ENCODE measurements at places on chromosomes 2 and 18.

DNA sequence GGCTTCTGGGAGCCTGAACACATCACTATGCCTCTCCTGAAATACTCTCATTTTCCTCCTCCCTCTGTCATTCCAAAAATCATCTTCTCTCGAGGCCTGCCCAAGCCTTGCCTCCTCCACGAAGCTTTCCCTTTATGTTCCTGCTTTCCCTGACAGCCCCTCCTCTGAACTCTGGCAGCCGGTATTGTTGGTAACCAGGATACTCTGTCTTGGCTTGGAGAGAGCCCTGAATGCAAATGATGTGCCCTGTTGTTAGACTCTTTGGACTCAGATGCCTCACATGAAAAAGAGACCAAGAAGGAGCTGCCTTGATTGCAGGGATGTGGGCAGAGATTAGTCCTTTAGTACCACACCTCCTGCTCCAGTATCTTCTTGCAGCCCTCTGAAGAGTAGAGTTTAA, 138.5 kb upstream of the DLX2 start:
- DNase-seq = no peak

GRCh38 chr2:124797049-124797448, 772.0 kb downstream of the CNTNAP5 start:
- no peak for DNase-seq

DNA sequence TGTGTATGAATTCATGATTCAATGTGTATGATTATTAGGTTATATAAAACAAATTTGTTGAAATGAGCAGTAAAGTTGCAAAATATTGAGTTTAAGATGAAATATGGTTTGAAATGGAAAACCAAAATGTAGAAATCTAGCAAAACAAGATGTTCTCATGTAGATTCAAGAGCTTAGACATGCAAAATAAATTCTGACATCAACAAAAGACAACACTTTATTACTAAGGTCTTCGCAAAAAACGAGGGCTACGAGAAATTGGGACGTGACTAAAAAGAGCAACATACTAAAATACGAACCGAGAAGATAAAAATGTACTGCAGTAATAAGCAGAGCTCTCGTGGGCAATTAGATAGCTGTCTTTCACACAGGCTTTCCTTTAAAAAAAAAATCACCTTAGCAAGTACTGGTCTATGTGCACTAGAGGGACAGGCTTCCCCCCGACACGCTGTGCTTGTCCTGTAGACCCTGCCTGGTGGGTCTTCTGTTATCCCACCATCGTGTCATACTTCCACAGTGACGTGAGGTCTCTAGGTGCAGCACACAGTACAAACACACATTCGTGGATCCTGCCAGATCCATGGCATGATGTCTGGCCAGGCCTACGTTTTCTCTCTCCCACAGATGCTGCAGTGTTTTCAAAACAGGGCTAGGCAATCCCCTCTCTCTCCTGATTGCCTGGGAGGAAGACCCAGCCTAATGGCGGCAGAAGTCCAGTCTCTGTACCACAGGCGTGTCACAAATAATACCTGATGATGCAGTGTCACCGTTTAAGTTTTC, 240.8 kb downstream of the TCF4 start:
- peak; percentile 17 for DNase-seq

DNA sequence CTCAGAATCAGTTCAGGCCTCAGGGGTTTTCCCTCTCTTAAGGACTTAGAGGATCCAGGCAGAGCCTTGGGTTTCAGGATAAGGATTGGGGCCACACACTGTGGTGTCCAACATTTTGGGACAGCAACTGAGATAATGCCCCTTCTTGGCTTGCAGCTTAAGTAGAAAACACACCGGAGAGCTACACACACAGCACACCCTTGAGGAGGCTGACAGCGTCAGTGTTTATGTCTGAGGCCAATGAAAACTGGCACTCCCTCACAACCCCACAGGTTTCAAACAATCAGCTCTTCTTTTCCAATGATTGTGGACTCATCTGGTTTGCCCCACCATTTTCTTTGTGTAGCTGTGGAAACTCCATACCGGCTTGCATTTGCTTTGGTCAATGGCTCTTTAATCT, 257.7 kb downstream of the CDCA7 start:
- DNase-seq = no peak

DNA sequence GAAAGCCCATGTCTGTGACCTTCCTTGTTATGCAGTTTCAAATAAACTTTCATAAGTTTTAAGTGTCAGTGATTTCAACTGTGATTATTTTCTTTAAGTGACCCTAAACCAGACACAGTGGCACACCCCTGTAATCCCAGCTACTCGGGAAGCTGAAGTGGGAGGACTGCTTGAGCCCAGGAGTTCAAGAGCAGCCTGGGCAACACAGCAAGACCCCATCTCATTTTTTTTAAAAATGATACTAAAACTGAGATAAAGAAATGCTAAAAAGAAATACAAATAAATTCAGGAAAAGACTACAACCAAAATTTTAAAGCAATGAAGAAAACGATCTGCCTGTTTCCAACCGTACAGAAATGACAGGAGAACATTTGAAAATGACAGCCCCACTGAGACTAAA, 54.2 kb downstream of the ROCK2 start:
- no peak for DNase-seq

DNA sequence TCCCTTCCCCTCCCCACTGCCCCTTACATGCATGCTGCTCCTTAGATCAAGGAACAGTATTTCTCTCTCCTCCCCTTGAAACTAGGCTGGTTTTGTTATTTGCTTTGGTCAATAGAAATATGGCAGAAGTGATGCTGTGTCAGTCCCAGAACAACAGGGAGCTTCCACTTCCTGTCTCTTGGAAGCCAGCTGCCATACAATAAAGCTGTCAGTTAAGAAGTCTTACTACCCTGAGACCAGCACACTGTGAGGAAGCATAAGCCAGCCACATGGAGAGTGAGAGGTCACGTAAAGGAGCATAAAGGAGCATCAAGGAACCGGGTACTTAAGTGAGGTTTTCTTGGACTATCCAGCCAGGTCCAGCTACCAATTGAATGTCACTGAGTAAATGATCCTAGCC, 126.6 kb downstream of the NOL4 start:
- DNase-seq = no peak
